Hematopoietic multipotent progenitor cell treated with erythropoietin and hydrocortisone succinate and interleukin-3 and kit ligand, for 15 days (in vitro differentiated cells): ENCODE measurements at places on chromosomes 4 and X.

- no peak for DNase-seq
Observed at GRCh38 chr4:140406292-140406691, 21.2 kb downstream of the CLGN start.

GRCh38 chr4:170248029-170248428 lies 158.3 kb upstream of the AADAT start:
- DNase-seq = no peak

- no peak for DNase-seq
Observed at GRCh38 chr4:39823191-39823590, 125.3 kb downstream of the UBE2K start.

DNA sequence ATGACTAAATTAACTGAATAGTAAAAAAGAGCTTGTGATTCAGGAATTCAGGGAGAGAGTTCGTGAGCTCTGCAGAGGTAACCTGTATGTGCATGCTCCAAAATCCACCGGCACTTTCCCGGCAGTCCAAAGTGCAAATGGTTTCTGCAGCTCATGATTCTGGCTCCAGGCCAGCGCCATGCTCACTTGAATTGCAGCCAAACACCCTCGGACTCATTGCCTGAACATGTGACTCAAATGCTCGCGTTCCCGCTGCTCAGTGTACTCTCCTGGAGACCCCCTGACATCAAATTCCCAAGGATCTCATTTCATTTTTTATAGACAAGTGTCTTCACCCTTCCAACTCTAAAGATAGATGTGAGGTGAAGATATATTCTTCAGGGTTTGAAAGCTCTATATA lies 44.1 kb upstream of the SH3RF1 start:
- no peak for DNase-seq

GRCh38 chr4:7610022-7610670 lies 175.4 kb upstream of the PSAPL1 start:
- no peak for DNase-seq

- DNase-seq = no peak
Observed at GRCh38 chrX:10676235-10676957, 56.0 kb upstream of the MID1 start.

DNA sequence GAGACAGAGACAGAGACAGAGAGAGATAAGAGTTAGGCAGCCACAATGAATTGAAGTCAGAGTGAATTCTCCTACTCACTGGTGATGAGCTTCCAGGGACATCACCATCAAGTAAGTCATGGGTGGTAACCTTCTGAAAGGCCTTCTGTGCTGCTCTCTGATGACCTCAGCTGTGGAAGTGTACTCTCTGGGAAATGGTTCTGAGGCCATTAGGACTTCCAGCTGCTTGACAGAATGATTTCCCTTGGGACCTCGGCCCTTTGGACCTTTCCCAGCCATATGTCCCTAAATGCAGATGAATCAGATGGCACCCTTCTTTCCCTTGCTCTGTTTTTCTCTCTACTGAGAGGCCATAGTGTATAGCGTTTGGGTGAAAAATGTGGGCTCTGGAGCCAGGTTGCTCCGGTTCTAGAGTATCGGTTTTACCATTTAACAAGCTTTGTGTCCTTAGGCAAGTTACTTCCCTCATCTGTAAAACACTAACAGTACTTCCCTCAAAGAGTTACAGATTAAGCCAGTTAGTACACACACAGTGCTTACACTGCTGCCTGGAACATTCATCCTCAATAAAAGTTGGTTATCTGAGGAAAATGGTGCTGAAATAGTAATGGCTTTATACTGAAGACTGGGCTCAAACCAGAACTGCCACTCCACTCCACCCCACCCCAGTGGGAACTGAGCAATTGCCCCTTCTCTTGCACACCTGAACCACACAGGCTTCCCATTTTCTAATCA lies 7.6 kb downstream of the SEPTIN11 start:
- DNase-seq = no peak

- no peak for DNase-seq
Observed at GRCh38 chr4:124227981-124228380, 484.6 kb downstream of the ANKRD50 start.

- DNase-seq = no peak
Observed at GRCh38 chr4:150217192-150217591, 138.9 kb downstream of the DCLK2 start.

DNA sequence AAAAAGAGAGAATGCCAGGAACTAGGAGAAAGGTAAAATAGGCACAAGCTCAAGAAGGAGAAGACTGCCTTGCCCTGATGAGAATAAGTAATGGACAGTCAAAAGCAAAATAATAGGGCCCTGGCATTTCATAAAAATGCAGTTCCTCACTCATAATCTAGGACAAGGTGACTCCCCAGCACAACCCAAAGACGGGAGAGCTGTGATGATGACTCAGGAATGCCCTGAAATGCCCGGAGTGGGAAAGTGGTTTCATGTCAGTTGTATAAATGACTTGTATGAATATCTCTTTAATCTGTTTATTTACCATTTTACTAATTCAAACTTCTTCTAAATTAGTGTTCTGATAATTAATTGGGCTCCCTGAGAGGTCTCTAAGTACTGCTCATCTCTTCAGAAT lies 28.8 kb upstream of the SETD7 start:
- no peak for DNase-seq

DNA sequence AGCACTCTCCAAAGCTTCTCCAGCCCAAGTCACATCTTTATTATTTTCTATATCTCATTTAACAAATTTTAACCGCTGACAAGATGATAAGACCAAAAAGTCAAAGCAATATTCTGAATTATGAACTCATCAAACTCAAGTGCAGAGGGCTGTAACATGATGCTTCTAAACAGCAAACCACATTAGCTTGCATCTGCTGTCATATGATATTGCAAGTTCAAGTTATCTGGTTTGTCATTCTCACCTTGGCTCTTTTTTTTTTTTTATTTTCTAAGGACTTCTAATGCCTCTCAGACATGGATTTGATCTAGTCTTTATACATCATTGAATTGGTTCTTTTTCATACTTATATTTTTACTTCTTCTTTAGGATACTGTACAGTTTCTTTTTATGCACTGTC lies 93.4 kb downstream of the SLC10A7 start:
- no peak for DNase-seq
